Globus pallidus (tissue), 1 donor: ENCODE measurements at places on chromosomes 6 and 20.

- no peak for DNase-seq
Measured at GRCh38 chr6:43229803-43230620, 731 bp upstream of the DNPH1 start.

GRCh38 chr6:87297119-87297518, 25.3 kb upstream of the SMIM8 start:
- no peak for DNase-seq

- no peak for DNase-seq
Measured at GRCh38 chr6:11851387-11851786, 72.8 kb upstream of the ADTRP start.

DNA sequence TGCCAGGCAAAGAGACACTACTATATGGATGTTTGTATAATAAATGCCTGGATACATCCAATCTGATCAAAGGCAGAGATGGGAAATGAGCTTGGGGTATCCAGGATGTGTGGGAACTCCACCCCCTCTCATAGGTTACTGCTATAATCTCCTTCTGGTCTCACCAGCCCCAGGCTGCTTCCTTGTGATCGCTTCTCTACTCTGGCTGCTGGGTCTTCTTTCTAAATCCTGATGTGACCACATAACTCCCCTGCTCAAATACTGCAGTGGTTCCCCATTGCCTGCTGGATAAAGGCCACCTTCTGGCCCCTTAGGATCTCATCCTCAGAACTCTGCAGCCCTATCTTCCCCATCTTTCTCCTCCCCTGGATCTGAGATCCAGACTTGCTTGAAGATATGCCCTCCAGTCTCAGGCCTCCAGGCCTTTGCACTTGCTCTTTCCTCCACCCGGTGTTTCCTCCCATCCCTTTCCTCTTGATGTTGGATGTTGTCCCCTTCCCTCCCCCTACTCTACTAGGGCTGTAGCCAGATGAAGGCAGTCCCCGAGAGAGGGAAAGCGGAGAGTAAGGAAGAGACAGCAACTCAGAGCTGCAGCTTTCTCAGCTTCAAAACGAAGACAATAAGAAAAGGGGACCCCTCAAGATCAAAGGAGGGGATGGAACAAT, 828 bp upstream of the XKR7 start:
- DNase-seq, result no peak

GRCh38 chr6:111777357-111777756, 95.9 kb downstream of the FYN start:
- no peak for DNase-seq

DNA sequence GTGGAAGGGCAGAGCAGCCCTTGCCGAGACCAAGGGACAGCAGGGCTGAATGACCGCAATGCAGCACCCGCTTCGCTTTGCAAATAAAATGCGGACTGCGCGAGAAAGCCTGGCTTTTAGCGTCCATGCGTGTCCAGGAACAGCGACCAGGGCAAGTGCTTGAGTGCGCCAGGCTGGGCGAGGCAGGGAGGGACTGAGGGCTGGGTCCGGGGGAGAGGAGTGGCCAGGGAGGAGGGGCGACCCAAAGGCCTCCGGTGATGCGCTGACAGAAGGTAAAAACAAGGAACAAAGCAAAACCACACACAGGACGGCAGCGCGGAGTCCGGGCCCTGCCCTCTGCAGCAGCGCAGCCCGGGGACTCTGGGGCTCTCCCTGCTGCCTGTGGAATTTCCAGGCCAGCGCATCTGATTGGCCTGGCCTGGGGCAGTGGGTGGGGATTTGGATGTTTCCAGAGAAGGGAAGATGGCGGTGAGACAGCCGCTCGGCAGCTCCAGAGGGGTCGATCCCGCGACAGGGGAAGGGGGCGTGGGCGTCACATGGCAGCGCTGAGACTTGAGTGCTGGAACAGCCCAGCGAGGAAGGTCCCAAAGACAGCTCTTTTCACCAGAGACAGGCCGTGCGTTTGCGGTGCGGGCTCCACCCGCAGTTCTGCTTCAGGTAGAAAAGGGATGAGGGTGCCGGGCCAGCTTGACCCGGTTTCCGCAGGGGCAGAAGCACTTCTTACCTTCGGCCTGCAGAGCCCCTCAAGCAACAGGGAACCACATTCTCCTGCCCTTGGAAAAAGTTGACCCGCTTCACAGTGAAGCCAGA, 51.8 kb downstream of the SSR1 start:
- peak; percentile 80 for DNase-seq
